ENCODE measurements at places on chromosomes 11 and 22. TPM values are rescaled to one million over a fixed set of nuclear protein-coding genes. Genes with fewer than 3 reads are reported as not detected.

DNA sequence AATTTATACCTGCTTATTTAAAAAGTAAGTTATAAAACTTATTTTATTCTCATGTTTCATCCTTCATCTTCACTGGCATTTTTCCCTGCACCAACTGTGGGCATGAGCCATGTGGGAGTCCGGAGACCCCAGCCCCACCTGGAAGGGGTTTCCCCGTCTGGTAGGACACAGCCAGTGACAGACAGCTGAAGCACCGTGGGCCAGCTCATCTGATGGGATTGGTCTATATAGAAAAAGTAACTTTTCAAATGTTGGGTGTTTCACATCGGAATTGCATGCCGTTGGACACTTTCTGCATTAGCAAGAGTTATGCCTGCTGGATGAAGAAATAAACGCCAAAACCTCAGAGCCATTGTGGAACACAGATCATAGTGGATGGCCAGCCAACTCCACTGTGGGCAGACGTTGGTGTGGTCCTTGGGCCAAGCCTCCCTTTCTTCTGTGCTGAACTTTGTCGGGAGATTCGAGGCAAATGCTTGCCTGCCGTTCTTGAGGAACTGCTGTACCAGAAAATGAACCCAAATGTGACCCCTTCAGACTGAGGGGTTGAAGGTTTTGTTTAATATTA lies 1329.3 kb downstream of the TBC1D22A start:
- no peak for DNase-seq

DNA sequence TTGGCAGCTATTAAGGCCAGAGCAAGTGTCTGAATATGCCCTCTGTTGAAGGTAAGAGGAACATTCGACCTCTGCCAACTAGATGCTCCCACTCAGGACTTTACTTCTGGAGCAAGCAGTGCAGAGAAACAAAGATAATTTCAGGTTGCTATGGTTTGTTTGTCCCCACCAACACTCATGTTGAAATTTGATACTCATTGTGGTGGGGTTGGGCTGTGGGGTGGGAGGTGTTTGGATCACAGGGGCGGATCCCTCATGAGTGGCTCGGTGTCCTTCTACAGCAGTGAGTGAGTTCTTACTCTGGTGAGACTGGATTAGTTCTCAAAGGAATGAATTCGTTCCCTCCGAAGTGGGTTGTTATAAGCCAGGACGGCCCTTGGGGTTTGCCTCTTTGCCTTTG lies 12.0 kb downstream of the OR8A1 start:
- no peak for DNase-seq

DNA sequence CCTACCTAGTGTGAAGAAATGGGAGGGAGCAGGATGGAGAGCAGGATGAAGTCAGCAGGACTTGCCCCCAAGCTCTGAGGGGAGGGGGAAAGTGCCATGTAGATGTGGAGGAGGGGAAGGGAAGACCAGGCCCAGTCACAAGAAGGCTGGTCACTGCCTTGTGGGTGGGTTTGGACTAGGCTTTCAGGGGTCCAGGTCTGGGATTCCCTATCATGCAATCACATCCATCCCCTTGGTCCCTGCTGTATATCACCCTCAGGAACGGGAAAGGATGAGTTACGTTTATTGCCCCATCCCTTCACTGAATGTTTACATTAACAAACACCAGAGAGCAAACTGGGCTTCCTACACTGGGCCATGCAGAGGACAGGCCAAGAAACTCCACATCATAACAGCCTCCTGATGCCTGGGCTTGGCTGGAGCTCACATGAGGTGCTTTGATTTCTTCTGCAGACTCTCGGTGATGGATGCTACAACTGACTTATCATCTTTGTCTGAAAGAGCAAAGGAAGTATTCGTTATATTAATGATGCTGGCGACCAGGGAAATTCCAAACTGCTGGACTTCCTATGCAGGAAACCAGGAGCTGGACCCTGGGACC lies 5.6 kb downstream of the TMEM86A start:
- DNase-seq = no peak

- peak; percentile 88 for DNase-seq
Observed at GRCh38 chr11:19935507-19935906, 222.9 kb downstream of the NAV2 start.

- DNase-seq = no peak
Observed at GRCh38 chr11:23611726-23612125, 751.5 kb upstream of the CCDC179 start.

- DNase-seq = no peak
Observed at GRCh38 chr11:94546162-94546470, 2.4 kb downstream of the FUT4 start.

The DDT gene
- total RNA-seq = 85.3 TPM

DNA sequence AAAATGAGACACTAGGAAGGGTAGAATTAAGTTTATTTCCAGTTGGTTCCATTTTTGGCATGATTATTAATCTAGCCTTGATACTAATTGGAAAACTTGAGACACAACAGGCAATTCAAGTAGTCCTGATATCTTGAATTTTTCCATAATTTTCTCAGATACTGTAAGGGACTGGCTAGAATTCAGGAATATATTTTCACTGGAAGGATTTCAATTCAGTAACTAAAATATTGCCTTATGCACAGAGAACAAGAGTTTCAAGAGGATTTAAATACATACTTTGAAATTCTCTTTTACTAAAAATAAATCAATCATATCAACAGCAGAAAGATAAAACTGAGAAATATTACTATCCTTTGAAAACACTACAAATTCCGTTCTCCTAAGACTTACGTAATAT lies 632.9 kb downstream of the LRRC4C start:
- no peak for DNase-seq

The OR4A16 gene
- total RNA-seq = not detected

The LRRC74B gene
- not detected for total RNA-seq

The PYGM gene
- 1.4 TPM for total RNA-seq

The POU2AF3 gene
- 0.59 TPM for total RNA-seq

DNA sequence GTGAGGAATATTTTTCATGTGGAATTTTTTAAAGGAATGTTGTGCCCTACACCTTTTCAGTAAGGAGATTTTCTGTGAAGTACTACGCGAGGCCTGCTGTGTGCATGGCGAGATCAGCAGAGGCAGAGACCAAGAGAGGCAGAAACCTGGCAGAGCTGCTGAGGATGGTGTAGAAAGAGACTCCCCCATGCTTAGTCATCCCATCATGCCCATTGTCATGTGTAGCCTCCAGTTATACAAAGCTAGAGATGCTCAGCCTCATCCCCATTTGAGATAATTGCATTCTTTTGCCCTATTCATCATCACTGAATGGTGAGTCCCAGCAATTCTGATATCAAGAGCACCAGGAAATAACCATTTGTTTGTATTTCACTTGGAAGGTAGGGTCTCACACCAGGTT lies 3.0 kb upstream of the MS4A7 start:
- DNase-seq = no peak

DNA sequence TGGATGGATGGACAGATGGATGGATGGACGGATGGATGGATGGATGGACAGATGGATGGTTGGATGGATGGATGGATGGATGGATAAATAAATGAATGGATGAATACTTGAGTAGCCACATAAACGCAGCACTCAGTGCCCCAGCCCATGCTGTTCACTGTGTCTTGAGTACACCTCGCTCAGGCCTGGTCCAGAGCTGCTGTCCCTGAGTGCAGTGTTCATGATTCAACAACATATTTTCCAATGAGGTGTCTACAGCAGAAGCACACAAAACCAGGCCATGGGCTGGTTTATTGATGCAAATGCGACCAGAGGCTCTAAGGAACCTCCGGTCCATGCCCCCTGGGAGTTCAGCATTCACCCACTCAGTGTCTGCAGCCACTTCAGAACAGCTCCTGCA lies 584.3 kb downstream of the BRD1 start:
- no peak for DNase-seq

- DNase-seq = no peak
Observed at GRCh38 chr22:50469377-50470305, 5.2 kb downstream of the SBF1 start.

DNA sequence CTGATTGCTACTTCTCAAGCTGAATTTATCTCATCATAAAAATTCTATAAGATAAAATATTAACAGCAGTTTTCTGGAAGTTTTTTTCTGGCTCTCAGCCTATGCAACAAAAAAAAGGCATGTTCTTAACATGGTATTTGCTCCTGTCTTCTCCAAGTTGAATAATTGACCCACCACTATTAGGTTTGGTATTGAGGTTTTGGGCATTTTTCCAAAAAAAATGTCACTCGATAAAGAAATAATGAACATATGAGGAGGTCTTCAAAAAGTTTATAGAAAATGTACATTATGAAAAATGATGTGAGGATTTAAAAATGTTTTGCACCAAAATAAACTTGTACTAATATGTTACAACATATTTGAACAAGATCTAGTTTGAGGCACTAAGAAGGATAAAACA lies 808.6 kb upstream of the RAG2 start:
- DNase-seq = no peak
